ENCODE measurements at places on chromosomes 7 and 10.

DNA sequence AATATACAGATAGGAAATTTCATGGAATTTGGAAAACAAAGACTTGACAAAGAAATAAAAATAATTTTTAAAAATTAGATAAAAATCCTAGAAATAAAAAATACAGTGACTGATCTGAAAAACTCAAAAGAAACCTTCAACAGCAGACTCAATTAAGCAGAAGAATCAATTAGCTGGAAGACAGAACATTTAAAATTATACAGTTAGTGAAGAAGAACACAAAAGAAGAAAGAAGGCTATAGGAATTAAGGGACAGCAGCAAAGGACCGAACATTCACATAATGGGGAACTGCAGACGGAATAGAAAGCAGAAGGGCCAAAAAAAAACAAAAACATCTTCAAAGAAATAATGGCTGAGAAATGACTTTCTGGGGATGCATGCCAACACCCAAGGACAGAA lies 314.5 kb downstream of the CRPPA start:
- DNase-seq = no peak

GRCh38 chr7:150358433-150358832 lies 10.2 kb upstream of the REPIN1 start:
- no peak for DNase-seq

- DNase-seq = no peak
Observed at GRCh38 chr10:26805567-26806245, 55.1 kb downstream of the ABI1 start.

- no peak for DNase-seq
Observed at GRCh38 chr7:2157473-2158279, 75.1 kb downstream of the MAD1L1 start.

DNA sequence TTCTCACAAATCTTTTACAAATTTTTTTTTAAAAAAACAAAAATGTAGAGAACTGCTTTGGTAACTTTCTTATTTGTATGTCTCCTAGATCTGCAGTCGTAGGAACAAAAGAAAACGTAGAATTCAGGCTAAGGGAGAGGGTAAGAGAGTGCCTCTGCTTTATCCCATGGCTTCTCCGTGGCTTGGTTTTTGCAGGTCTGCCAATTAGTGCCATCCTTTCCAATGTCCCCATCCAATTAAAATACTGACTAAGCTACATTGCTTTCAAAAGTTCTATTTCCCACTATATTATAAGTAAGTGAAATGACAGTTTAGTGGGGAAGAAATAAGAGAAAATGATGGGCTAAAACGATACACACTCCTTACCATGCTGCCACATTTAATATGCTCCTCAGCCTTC lies 209.3 kb downstream of the CRPPA start:
- no peak for DNase-seq

DNA sequence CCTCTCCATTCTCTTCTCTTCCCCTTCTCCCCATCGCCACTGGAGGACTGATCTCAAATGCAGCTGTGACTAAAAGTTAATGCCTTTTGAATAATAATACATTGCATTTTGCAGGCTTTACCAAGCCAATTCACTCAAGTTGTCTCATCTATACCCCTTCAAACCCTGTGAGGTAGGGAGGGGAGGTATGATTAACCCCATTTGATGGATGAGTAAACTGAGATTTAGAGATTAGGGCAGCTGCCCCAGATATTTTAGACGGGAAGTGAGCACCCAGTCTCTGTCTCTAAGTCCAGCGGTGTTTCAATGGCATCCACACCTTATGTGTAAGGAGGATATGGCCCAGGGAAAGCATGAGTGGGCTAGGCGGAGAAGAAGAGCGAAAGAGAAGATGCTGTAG lies 1.1 kb downstream of the CPA5 start:
- no peak for DNase-seq

DNA sequence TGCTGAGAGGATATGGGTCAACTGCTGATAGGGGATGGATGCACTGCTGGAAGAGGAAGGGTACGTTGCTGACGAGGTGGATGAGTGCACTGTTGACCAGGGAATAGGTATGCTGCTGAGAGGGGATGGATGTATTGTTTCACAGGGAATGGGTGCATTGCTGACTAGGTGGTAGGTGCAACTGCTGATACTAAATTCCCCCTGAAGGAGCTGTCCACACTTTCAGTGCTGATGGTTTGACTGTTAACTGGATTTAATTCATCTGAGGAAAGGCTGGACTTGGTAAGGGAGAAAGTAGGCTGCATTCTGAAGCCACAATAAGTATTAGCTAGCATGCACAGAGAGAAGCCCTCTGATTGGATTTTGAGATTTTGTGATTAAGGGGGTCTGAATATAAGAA lies 1196.8 kb upstream of the PHF14 start:
- DNase-seq = no peak

DNA sequence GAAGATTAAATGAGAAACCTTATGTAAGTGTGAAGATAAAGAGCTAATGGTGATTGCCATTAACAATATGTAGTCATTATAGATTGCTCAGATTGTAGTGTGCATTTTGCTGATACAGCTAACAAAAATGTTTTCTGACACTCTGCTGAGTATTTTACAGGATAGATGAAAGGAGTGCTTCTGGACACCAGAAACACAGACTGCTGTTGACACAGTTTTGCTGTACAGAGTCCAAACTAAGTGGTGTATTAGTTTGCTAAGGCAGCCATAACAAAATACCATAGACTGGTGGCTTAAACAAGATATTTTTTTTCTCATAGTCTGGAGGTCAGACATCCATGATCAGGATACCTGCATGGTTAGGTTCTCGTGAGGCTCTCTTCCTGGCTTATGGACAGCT lies 2.2 kb downstream of the SMC3 start:
- DNase-seq = no peak

GRCh38 chr7:19107356-19108146 lies 9.9 kb downstream of the TWIST1 start:
- DNase-seq = no peak

GRCh38 chr7:19095353-19095860 lies 22.0 kb downstream of the TWIST1 start:
- no peak for DNase-seq

- no peak for DNase-seq
Observed at GRCh38 chr7:91517201-91517785, 253.1 kb downstream of the FZD1 start.

DNA sequence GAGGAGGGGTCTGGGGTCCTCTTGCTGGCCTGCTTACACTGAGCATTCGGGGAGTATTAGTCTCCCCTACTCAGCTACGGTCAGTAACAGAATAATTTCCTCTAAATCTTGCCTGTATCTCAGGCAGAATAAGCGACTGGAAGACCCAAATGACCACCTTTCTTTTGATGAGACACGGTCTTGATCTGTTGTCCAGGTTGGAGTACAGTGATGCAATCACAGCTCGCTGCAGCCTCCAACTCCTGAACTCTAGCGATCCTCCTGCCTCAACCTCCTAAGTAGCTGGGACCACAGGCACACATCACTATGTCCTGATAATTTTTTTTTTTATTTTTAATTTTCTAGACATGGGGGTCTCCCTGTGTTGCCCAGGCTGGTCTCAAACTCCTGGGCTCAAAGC lies 17.2 kb downstream of the CCL24 start:
- no peak for DNase-seq

DNA sequence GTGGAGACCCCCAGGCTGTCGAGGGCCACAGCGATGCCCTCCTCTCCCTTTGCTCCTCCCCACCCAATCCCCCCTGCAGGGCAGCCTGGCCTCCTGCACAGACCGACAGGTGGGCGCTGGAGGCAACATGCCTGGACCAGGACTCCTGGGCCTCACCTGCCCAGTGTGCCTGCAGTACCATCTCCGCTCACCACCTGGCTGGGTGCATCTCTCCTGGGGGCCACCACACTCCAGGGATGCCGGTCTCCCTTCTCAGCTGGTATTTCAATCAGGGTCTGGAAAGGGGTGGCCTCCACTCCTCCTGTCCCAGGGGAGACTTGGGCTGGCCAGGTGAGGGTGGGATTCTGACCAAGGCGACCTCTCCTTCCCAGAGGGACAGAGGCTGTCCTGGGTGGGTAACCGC lies 17.2 kb upstream of the CFAP46 start:
- no peak for DNase-seq

- DNase-seq = no peak
Observed at GRCh38 chr7:129730159-129730558, 118.6 kb downstream of the NRF1 start.

DNA sequence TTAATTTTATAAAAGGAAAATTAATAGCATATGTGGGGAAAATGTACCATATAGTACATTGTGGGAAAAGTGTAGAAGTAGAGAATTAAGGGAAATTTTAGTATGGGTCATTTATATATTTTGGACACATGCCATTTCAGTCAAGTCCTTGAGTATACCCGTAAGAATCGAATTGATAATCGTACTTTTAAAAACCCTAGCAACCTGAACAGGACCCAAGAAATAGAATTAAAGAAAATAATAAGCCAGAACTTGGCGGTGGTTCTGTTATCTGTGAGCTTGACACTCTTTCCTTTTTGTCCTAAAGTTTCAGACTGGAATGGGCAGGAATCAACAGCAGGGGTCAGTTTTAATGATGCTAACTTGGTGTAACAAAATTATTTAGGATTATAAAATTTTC lies 221.0 kb downstream of the CDK14 start:
- no peak for DNase-seq

DNA sequence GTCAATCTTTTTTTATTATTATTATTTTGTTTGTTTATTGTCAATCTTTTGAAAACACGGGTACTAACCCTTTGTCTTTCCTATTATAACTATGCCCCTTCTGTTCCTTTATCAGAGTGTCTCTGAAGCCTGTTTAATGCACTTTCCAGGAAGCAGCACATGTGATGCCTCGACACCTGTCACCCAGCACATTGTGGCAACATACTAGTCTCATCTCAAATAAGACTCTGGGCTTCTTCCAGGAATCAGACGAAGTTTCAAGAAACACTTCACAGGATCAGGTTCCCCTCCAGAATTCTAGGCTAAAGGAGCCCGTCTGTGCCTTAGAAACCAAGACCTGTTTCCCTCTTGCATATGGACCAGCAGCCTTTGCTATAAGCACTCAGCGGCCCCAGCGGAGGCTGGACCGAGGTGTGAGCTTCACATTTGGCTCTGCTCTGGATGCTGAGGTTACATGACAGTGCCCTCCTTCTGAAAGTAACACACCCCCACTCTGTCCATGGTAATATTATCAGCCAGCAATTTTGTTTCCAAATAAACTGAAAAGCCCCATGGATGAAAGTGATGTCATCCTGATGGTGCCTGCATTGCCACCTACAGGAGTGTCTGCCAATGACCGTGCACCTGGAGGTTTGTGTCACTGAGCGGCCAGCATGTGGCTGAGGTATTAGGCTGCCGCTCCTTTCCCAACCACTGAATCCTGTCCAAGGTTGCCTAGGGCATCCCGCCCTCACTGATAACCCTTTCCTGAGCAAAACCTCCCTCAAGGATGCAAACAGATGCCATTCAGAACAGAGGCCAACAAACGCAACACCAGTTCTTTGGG lies 38.1 kb downstream of the MKI67 start:
- DNase-seq = no peak

GRCh38 chr10:126407831-126408230 lies 19.6 kb upstream of the ADAM12 start:
- no peak for DNase-seq

DNA sequence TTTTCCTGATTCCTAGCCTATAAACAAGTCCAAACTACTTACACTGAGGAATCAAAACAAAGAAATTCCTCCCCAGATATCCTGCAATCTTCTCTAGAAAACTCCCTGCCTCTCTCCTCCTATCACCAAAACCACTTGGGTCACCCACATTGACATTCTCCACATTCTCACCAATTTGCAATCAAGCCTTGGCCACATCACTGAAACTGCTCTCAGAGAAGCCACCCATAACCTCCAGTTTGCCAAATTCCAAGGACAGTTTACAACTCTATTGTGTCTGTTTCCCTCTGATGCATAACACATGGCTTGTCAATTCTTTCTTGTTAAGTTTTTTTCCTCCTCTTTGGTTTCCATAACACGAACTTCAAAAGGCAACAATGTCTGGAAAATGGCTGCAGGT lies 233.5 kb downstream of the XPNPEP1 start:
- no peak for DNase-seq
